ENCODE measurements at places on chromosomes 11 and 22.

DNA sequence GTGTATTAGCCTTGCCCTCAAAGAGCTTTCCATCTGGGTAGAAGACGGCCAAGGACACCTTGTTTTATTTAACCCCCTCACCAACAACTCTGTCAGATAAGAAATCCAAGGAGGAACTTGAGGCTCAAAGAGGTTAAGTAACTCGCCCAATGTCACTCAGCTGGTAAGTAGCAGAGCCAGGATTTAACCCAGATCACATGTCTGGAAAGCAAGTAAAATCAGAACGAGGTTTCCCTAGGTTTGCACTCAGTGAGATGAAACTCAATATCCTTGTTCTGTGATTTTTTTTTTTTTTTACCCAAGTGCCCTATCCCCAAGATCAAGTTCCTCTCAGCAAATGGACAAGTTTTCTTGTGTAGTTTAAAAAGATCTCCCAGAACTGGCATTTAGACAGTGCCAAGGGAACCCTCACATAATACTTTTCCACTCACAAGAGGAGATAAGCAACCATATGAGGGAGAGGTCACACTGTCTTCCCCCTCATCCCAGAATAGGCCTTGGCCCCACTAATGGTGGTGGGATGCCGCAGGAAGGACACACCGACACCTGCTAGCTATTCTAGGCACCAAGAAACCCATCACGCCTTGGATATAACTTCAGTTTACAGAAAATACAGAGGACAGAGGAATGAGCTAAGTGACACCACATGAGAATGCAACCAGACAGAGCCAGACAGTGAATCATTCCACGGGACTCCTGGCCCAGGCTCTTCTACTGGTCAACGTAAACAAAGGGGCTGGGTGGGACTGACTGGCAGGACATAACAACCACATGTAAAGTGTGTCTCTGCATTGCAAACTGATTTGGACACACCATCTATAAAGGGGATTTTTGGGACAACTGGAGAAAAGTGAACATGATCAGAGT is 8.6 kb upstream of the ARAP1 start:
- no peak for DNase-seq

- DNase-seq = no peak
These were observed 41.7 kb downstream of the MICAL3 start for GRCh38 chr22:17982572-17983141.

GRCh38 chr11:102081313-102081712 is 28.9 kb upstream of the YAP1 start:
- DNase-seq = no peak

DNA sequence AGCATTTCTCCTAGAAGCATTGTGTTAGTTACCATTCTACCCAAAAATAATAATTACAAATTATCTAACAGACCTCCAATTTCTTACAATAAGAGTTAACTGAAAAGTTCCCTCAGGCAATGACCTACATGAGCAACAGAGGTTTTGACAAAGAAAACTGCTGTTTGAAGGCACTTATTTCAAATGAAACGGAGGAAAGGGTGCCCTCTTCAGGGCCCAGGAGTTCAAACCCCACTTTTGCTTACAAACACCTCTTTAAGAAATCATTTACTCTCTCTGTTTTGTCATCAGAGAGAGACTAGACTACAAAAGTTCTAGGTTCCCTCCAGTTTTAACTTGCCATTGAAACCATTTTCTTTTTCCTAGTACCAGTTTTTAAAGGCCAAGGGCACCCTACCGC is 56.7 kb downstream of the AMBRA1 start:
- no peak for DNase-seq

GRCh38 chr11:75642402-75643113 is 26.3 kb downstream of the MAP6 start:
- no peak for DNase-seq

DNA sequence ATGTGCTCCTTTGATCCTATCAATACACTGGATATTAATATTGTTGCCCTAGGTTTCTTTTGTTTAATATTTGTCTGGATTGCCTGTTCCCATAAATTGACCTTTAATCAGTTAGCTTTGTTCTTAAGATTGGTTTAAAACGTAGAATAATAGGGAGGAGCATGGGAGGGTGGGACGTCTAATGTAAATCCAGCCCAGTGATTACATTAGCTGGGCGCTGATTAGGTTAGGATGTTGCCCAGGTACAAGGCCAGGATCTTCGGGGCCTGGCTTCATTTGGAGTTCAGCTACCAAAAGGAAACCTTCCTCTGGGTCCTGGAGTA is at the start of gene SRSF8:
SRSF8 (plus strand) TSS at position 204 of the 323 bp plus-strand sequence. CDS start 308 bp downstream, outside the sequence.
- DNase-seq = no peak

GRCh38 chr11:3861683-3862082 is 6.2 kb downstream of the STIM1 start:
- no peak for DNase-seq

DNA sequence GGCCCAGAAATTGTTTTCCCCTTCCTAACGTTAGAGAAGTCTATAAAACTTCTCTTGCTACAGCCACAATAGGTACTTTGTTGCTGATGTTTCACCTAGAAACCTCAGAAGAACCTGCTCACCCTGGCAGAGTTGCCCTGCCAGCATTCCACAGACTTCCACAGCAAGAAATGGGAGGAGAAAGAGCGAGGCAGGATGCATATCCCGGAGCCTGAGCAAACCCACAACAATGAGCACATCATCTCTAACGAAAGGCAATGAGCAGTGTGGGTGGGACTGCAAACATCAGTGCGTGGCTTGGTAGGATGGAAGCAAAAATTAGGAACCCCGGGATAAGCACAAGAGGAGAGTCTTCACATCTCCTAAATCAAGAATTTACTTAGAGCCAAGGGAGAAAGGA is 892.3 kb downstream of the OPCML start:
- DNase-seq = no peak

GRCh38 chr11:62402226-62402959 is 16.4 kb upstream of the SCGB1A1 start:
- DNase-seq = peak; percentile 59

DNA sequence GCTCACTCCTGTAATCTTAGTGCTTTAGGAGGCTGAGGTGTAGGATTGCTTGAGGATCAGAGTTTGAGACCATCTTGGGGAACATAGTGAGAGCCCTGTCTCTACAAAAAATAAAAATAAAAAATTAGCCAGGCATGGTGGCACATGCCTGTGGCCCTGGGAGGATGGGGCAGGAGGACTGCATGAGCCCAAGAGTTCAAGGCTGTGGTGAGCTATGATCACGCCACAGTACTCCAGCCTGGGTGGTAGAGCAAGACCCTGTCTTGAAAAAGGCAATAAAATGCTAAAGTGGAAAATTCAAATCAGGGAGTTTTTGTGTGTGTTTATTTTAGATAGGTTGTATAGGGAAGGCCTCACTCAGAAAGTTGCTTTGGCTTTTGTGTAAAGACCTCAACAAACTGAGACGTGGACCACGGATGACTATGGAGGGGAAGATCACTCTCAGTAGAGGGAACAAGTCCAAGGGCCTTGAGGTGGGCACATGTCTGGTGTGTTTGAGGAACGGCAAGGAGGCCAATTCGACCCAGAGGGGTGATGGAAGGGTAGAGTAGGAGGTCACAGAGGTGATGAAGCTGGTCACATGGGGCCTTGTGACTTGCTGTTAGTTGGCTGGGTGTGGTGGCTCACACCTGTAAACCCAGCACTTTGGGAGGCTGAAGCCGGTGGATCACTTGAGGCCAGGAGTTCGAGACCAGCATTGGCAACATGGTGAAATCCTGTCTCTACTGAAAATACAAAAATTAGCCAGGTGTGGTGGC is 35.7 kb downstream of the WEE1 start:
- no peak for DNase-seq

DNA sequence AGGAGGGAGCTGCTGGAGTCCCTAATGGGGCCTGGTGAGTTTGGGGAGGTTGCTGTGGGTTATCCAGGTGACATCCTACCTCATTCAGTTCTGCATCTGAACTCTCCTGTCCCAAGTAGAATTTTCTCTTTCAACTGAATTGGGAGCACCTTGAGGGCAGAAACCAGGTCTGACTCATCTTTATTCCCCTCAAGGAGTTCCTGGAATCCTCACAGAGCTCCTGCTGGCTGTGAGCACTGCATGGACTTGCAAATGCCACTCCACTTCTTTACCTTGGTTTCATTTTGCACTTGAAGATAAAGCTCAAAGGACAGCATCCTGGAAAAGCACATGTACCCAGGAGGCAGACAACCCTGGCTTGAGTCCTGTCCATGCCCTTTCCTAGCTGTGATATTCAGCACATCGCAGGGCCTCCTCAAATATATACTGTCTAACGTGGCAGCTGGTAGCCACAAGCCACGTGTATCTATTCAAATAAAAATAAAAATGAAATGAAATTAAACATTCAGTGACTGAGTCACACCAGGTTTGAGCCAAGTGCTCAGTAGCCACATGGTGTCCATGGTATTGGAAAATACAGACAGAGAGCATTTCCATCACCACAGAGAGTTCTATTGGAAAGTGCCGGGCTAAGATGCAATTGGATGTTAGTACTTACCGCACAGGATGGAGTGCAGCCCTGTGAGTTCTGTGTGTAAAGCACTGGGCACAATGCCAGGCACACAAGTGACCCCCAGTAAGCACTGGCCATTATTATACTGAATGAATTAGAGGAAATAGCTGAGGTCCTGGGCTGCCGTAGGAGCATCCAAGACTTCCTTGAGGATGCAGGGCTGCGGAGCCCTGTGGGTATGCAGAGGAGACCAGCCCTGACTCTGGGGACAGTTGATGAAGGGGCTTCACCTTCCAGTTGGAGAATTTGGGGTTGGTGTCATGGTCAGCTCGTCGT is 149.0 kb downstream of the PKNOX2 start:
- no peak for DNase-seq

- DNase-seq = no peak
These were observed 562 bp downstream of the ZBED4 start for GRCh38 chr22:49853981-49854831.

GRCh38 chr11:27058456-27058855 is 17.8 kb downstream of the BBOX1 start:
- DNase-seq = no peak

DNA sequence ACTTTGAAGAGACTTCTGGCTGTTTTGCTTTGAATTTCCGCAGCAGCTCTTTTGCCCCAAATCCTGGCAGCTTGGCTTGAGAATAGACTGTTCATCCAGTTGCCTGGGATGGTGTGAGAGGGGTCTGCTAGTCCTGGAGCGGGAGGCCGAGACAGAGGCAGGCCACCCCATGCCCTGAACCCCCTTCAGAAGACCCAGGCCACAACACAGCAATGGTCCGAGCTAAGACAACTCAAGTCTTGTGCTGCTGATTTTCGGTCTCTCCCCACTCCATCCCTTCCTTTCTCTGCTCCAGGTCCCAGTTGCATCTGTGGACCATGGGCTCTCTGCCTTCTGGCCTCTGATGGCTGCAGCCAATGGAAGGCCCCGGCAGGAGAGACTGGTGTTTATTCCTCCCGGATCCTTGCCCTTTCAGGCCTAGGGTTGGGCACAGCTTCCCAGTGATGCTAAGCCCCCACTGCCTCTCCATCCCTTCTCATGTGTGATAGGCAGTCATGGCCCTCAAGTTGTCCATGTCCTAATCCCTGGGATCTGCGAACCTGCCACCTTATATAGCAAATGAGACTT is 31.9 kb upstream of the TP53I11 start:
- DNase-seq = no peak

- no peak for DNase-seq
These were observed 5.2 kb upstream of the TBCEL start for GRCh38 chr11:121018746-121019145.

DNA sequence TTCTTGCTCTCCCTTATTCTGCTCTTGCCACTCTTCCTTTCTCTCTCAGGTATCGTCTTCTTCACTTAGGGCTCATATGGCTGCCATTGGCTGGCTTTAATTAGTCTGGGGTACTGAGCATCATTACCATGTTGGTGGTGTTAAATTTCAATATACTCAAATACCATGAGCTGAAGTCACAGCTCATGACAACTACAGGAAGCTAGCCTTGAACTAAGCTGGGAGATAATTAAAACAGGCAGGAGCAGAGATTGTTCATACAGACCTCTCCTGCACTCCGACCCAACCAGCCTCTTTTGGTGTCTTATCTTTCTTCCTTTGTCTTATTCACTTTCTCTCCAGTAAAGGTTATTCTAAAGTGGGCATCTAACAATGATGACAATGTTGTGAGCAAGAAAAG is 130.9 kb upstream of the BLID start:
- no peak for DNase-seq

DNA sequence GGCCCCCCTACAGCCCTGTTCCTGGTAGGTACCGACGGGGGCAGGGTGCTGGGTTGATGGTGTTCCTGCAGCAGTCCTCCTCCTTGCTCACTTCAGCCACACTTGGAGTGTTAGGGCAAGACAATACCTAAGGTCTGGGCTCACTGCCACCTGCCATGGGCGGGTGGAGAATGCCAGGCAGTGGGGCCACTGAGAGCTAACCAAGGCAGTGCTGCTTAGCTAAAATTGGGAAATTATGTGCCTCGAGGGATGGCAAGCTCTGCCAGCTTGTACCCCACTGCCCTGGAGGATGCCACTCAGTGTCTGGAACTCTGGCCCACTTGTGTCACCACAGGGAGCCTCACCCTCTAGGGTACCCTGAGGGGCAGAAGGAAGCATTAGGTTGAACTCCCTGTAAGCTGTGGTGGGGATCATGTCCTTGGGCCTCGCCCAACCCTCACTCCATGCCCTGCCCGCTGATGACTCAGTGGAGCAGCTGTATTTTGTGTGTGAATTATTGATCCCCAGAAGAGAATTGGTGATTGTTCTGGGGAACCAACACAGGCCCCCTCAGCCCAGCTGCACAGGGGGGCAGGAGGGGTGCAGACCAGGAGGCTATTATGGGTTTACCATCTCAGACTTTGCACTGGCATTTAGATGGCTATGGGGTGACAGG is 17.7 kb downstream of the PHLDB1 start:
- no peak for DNase-seq

DNA sequence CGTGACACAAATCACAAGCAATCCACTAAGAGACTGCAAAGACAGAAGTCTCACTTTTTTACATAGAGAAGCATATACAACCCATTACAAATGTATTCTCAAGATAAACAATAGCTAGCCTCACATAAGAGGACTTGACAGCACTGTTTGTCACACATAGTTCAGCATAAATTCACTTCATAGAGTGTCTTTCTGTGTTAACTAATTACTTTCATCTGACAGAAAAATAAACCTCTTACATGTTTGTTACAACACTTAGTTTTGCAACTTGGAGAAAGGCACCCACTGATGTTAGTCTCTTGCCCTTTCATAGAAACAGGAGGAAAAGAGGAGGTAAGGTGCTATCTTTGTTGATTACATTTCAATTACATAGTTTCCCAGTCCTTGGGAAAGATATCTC is 2221.9 kb upstream of the RAG2 start:
- no peak for DNase-seq

- no peak for DNase-seq
These were observed 5.8 kb upstream of the RPS6KA4 start for GRCh38 chr11:64352995-64353714.

DNA sequence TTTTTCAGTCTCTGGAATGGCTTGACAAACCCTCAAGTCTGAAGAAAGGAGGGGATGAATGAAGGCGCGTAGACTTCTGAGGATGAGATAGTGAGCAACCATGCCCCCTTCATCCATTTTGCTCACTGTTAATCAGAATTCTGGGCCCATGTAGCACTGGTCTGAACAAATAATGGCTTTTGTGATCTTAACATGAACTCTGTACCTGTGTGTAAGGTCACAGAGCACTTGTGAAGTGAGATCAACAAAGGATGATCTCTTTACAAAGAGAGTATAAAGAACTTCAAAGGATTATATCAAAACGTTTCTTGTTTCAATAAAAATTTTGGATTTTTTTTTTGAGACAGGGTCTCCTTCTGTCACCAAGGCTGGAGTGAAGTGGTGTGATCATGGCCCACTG is 976.7 kb downstream of the OPCML start:
- no peak for DNase-seq

Data from stimulated activated CD4-positive, alpha-beta T cell treated with anti-CD3 and anti-CD28 coated beads, Interleukin-4, amount 100 ng/mL, for 1 hour (primary cell).